HuH-7.5 (cell line): ENCODE measurements at places on chromosomes 2 and 18.

- no peak for DNase-seq
Observed at GRCh38 chr2:218807626-218808025, 24.0 kb downstream of the PRKAG3 start.

GRCh38 chr2:144942516-144943256 is 422.8 kb upstream of the ZEB2 start:
- no peak for DNase-seq

GRCh38 chr2:9095690-9096089 is 92.2 kb upstream of the MBOAT2 start:
- DNase-seq: no peak

- DNase-seq: no peak
Observed at GRCh38 chr2:117945296-117945695, 68.6 kb downstream of the CCDC93 start.

DNA sequence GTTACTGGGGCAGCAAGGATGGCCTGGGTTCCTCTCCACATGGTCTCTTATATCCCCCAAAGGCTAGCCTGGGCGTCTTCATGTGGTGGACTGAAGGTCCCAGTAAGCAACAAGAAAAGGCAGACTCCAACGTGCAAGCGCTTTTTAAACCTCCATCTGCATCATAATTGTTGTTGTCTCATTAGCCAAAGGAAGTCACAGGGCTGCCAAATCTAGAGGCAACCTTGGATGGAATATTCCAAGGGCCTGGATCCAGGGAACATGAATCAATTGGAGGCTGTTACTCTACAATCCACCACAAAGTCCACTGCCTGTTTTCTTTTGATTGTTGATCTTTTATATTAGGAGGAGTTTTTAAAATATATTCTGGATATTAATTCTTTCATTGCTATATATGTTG is 118.8 kb downstream of the SH3RF3 start:
- DNase-seq: no peak

DNA sequence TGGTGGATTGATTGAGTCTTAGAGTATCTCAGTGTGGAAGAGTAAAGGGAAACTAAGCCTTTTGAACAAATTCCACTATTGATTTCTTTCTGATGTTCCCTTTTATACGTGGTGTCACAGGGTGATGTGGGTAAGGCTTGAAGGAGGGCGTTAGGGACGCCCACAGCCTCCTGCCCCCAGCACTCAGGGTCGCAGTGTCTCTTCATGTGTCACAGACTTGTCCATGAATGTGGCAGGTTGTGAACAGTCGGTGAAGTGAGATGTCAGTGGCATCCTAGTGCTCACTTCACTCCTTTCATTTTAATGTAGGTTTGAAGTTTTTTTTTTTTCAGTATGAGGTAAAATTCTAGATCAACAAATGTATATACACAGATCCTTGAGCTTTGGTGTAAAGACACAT is 123.2 kb upstream of the IL1R2 start:
- DNase-seq: no peak

- no peak for DNase-seq
Observed at GRCh38 chr18:35267161-35267651, 22.8 kb downstream of the ZSCAN30 start.

- no peak for DNase-seq
Observed at GRCh38 chr2:9299161-9300100, 92.8 kb downstream of the ASAP2 start.

- DNase-seq: no peak
Observed at GRCh38 chr2:20540587-20541293, 93.9 kb downstream of the RHOB start.

- DNase-seq: no peak
Observed at GRCh38 chr2:163011000-163011399, 172.4 kb upstream of the KCNH7 start.

GRCh38 chr2:239370876-239371725 is 29.7 kb downstream of the HDAC4 start:
- DNase-seq: no peak

GRCh38 chr2:195838002-195838401 is 181.0 kb downstream of the SLC39A10 start:
- DNase-seq: no peak

- no peak for DNase-seq
Observed at GRCh38 chr2:96213379-96213778, 4.8 kb upstream of the STARD7 start.

- no peak for DNase-seq
Observed at GRCh38 chr18:45374878-45375630, 240.2 kb upstream of the SLC14A2 start.

DNA sequence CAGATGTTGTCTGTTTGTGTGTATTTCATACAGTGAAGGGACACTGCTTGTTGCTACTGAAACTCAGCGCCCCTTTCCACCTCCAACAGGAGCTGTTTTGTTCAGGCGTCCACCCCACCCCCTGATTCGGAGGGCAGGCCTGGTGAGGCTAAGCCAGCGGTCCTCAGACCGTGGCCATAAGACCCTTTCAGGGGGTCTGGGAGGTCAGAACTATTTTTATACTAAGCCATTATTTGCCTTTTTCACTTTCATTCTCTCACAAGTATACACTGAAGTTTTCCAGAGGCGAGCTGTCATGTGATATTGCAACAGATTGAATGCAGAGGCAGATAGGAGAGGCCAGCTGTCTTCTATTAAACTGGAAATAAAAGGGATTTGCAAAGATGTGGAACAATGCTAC is 39.7 kb upstream of the IGFBP5 start:
- no peak for DNase-seq

- DNase-seq: no peak
Observed at GRCh38 chr2:170106102-170106840, 71.7 kb upstream of the MYO3B start.

DNA sequence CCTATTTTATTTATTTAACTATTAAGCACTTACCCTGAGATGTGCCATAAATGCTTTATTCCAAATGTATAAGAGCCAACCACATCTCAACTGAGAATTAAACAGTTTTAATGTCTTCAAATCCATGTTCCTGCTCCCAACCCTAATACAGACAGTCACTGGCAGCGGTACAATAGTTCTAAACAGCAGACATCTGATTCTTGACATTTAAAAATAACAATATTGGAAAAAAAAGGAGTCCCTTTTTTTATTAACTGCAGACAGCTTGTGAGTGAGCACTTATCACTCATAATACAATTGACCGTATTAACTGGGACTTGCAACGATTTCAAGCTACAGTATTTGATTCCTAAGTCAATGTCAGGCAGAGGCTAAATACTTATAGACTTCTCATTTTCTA is 424.6 kb downstream of the TGIF1 start:
- DNase-seq: no peak

DNA sequence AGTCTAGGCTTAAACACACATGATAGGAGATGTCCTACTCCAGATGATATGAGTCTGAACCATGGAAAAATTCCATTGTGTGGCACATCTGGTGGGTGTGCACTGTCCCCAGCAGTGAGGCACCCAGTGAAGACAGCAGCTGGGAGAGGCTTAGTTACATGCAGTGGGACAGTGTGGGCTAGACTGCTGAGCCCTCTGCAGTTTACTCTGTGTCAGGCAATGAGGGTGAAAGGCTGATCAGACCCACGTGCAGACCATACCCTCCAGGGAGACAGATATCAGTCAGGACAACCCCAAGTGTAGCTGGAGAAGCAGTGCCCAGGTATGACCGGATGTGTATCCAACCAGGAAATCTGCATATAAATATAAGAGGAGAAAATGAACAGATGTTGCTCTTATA is 13.4 kb downstream of the IL37 start:
- no peak for DNase-seq
